ENCODE measurements at places on chromosomes 5 and 9.

DNA sequence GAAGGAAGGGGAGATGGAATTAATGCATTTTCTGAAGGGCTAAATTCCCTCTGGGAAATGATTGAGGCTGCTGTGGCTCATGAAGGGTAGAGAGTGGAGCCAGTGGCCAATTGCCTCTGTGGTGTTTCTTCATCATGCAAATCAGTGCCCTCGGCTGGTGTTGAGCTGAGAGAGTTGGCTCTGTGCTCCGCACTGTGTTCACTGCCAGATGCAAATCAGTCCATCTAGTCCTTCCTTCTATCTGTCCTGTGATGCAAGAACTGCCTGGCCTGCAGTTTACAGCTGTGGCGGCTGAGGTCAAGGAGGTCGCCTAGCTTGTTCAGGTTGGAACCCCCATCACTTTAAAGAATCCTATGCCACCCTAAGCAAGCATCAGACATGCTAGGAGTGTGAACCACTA lies 6.0 kb downstream of the TMEM171 start:
- DNase-seq = no peak

DNA sequence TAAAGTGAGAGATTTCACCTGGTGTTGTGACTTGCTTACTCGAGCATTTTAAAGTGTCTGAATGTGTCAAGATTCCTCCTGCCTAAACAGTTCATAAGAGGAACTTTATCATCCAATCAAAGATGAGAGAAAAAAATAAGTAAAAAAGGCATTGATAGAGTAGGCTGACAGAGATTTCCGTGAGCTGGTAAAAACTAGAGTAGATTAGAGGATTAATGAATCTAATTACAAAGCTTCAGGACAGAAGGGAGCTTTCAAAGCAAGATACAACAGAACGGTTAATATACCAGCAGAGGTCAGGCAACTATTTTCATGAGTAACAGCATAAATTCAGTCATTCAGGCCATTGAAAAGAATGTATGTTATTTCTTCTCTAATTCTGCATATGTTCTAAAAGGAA lies 91.5 kb downstream of the ADAMTS6 start:
- no peak for DNase-seq

DNA sequence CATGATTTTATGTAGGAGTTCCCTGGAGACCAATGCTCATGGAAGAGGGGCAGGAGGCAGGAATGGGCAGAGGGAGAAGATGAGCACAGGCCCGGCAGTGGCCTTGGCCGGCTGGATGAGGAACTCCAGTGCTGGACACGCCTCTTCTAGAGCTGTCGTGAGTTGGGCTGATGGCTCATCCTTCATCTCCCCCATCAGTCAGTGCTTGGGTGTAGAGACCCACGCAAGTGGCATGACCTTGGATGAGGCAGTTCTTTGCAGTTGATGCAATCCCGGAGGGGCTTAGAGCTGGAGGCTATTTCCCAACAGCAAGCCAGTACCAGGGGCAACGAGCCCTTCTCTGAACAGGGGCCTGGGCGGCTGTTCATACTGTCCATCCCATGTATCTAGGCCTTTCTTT lies 25.5 kb upstream of the ARAP3 start:
- DNase-seq = no peak

- DNase-seq = no peak
Observed at GRCh38 chr5:65047948-65048690, 279.4 kb downstream of the CWC27 start.

DNA sequence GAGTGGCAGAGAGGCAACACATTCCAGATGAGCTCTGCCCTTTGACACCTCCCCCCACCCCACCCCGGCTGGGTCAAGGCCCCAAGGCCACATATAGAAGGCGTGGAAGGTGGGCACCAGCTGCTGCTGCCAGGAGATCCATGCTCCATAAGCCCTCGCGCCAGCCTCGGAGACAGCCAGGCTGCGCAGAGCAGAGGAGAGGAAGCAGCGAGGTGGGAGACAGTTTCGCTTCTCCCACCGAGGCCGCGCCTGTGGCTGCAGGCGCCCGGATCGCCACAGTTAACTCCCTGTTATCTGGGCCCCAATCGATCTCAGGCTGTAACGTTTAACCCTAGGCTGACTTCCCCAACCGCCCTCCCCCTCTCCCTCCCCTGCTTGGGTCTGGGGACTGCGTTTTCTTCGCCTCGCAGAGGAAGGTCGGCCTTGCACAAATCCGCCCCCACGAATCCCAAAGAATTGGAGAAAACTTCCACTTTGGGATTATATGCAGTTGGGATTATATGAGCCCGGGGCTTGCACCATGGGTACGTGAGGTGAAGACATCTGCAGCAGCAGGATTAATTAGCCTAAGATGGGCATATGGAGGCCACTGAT lies 1.1 kb upstream of the CXXC5 start:
- no peak for DNase-seq

DNA sequence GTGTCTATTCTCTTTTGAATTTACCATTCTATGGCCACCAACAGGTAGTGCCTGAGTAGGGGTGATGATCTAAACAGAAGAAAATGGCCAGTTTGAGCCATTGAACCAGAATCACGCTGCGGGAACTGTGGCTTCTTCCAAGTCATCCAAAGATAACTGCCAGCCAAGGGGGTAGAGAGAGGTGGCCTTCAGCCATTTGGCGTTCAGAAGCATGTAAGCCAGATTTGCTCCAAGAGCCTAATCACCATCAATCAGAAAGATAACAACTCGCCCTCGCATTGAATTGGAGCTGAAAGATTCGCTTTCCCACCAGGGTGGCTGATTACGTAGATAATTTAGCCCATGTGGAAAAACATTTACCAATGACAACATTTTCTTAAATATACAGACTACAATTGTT lies 1302.7 kb upstream of the DMAC1 start:
- no peak for DNase-seq

DNA sequence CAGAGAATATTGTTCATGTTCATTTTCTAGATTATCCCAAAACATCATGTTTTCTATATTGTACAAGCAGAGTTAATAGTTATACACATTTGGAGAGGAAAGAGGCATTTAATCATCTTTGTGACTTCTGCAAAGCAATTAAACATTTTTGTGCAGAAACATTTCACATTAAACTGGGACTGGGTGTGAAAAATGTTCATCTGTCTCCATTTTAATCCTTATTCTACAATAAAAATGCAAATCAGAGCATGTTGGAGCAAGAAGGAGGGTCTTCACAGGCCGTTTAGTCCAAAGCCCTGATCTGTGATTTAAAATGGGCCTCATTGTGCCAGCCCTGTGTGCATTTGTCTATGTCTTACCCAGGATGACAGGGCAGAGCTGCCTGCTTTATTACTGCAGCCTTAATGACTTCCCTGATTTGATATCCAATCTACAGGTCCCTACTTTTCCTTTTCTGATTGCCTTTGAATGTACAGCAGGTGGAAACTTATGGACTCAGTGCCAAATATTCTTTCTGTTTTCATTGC lies 183.5 kb downstream of the CAVIN4 start:
- no peak for DNase-seq

GRCh38 chr5:138686668-138687067 lies 66.6 kb upstream of the CTNNA1 start:
- no peak for DNase-seq

DNA sequence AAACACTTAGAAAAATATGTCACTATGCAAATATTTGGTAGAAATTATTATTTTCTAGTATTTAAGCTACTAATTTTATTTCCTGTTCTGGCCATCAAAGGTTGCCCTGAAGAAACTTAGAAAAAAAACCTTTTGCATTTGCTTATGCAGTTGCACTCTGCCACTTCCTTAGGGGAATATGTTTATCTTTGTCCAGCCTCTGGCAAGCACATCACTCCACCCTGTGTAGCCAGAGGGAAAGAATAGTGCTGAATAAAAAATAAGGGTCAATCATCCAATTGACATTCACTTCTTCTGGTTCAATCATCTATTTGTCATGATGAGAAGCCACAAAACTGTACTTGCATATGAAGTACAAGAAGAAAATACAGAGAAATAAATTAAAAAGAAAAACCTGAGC lies 72.8 kb downstream of the CETN3 start:
- DNase-seq = no peak

DNA sequence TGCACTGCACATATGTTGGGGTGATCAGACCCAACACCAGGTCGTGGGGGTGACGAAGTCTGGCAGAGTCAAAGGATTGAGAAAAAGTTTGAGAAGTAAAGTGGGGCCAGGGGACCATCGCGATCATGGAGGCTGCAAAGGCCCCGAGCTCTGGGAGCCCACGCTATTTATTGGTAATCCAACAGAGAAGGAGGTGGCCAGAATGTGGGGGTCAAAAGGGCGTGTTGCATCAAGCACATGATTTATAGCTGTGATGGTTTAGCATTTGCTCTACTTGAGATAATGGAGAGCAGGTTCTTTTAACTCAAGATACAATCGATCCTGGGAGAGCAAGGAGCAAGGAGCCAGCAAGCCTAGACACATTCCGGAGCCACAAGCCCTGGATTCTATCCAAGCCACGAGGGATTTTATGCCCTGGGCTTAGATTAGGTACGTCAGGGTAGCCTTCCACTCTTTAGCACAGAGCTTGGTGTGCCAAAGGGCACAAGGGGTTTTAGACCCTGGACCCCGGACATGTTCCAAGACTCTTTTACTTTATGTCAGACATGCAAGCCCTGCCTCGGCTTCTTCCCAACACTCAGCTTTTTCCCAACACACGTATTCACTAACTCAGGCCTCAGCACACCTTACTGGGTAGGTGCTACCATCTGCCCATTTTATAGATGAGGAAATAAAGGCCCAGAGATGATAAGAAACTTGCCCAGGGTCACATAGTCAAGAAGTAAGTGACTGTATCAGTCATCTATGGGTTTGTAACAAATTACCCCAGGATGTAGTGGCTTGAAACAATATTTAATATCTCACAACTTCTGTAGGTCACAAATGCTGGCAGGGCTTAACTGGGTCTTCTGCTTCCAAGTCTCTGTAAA lies 39.5 kb downstream of the NSUN2 start:
- DNase-seq = no peak

DNA sequence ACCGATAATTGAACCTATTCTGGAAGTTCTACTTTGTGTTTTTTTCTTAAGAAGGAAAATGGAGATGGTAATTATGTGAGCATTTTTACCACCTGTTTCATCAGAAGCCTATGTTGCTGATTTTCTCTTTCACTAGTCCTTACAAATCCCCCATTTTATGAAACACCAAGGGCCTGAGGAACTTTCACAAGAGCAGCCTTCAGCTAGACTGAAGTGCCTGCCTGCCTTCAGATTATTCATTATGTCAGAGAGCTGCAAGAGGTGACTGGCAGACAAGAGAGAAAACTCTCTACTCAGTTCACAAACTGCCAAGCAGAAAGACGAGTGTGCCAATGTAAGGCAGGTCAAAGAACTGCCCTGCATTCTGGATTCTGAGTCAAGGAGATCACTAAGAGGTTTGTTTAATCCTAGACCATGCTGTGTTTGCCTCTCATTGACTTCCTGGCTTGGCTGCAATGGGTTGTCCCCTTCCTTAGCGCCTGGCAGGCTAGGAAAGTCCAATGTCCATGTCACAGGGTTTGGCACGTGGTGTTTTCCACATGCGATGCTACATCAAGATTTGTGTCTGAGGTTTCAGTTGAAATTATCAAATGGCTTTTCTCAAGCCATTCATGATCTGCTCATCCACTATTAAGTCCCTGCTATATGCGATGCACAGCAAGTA lies 143.3 kb downstream of the CDC42SE2 start:
- no peak for DNase-seq

DNA sequence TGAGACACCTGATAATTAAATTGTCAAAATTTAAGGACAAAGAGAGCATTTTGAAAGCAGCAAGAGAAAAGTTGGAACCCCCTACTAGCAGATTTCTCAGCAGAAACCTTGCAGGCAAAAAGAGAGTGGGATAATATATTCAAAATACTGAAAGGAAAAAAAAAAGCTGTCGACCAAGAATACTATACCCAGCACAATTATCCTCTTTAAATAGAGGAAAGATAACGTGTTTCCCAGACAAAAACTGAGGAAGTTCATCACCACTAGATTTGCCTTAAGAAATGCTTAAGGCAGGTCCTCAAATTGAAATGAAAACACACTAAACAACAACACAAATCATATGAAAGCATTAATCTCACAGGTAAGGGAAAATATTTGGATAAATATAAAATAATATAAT lies 27.0 kb downstream of the HSD17B3 start:
- no peak for DNase-seq

GRCh38 chr9:101478444-101478843 lies 42.9 kb upstream of the ALDOB start:
- no peak for DNase-seq

- DNase-seq = no peak
Observed at GRCh38 chr5:99314721-99315120, 385.9 kb upstream of the CHD1 start.

- DNase-seq = no peak
Observed at GRCh38 chr5:14576206-14576605, 5.4 kb upstream of the OTULINL start.

- DNase-seq = no peak
Observed at GRCh38 chr5:136028782-136029742, at the start of gene TGFBI. TSS of gene TGFBI (plus strand) at chr5:136028988. CDS start at chr5:136029056, 68 bp downstream.

- no peak for DNase-seq
Observed at GRCh38 chr9:81559709-81560108, 129.6 kb downstream of the TLE1 start.

DNA sequence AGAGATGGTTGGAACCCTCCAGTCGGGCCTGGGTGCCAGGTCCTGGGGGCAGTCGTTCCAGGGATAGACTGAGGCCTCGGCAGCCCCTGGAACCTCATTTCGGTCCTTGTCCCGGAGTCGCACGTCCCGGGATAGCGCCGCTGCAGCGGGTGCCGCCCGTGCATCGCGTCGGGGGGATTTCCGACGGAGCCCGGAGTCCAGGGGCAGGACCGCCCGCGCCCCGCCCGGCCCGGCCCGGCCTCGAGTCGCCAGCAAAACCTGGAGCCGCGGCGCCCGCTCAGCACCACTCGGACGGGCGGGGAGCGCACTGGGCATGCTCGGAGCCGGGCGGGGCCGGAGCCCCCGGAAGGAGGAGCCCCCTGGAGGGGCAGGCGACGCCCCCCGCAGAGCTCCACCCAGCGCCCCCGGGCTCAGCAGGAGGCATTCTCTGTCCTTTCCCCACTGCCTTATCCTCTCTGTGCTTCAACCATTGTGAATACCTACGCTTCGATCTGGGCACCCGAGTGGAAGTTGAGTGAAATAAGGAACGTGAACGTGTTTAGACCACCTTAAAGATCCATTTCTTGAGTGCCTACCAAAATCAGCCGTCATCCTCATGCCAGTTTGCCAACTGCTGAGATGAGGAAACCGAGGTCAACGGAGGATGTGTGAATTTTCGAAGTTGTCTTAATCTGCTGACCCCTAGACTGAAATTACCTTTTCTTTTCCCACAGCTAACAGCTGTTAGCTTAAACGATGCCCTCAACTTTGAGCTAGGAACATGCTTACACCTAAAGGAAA lies 1.7 kb upstream of the PTPN3 start:
- DNase-seq = no peak

Measured in GM12892 (cell line).